ENCODE measurements at places on chromosomes 2 and 18. TPM values are rescaled to one million over a fixed set of nuclear protein-coding genes. Genes with fewer than 3 reads are reported as not detected.
A peak's percentile ranks its signal among the peaks of the same experiment; 100 is the strongest.

PTPRN gene
- not detected for total RNA-seq

MOGAT1 gene
- not detected for total RNA-seq

- DNase-seq, result no peak
These were observed 117.9 kb downstream of the ARHGAP15 start for GRCh38 chr2:143246815-143247744.

GRCh38 chr18:29712785-29713184 lies 1329.8 kb downstream of the DSC3 start:
- no peak for DNase-seq

CD226 gene
- 0.75 TPM for total RNA-seq

DNA sequence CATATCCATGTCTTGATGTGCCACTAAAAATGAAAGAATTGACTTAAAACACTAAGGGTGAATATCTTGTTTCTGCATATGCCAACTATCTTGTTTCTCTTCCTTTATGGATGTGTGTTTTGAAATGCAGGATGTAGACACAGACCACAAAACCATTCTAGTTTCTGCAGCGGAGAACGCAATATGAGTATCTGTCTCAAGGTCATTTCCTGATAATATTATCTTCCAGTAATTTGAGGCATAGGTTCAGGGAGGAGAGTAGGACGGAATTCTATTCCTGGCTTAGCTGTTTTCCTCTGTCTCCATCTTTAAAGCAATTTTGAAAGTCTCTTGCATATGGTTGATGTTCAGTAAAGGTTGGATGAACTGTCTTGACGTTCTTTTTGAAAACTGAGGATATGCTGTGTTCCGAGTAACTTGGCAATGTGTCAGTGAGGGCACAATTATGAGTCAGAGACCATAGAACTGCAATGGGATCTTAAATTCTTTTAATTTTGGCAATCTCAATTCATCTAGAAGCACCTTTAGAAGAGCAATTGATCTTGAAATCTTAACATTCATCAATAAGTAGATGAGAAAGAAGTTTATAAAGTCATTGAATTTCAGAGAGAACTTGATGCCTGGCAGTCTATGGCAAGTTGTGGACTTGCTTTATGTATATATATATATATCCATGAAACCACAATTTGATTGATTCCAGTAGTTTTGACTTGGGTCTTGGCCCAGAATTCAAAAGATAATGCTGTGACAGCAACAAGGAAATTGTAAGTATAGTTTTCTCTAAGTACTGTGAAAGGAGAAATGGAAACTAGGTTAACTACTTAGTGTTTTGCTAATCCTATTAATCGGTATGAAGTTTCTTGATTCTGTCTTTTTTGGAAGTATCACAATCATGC lies 24.8 kb downstream of the RAB27B start:
- DNase-seq, result no peak

GRCh38 chr2:216633616-216634369 lies 573 bp downstream of the IGFBP2 start:
- DNase-seq, result no peak

REG1B gene
- not detected for total RNA-seq

CDK5R2 gene
- not detected for total RNA-seq

SIX2 gene
- not detected for total RNA-seq

ZDBF2 gene
- total RNA-seq, result 4.0 TPM

SPEG gene
- 24.9 TPM for total RNA-seq

MC5R gene
- not detected for total RNA-seq

DNA sequence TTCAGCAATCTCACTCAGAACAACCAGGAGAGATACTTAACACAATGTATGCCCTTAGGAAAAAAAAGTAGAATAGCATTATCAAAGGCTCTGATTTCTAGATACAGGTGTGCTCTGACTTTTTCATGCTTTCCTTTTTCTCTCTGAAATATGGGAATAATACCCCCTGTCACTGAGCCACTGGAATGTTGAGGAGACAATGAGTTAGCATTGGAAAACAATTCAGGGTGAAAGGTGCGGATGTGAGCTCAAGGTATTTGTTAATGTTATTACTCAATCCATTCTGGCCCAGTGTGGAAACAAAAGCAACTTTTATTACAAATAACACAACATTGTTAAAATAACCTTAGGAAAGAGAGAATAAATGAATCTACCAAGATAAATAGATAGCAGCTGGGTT lies 228.0 kb downstream of the IKZF2 start:
- DNase-seq, result no peak

DNA sequence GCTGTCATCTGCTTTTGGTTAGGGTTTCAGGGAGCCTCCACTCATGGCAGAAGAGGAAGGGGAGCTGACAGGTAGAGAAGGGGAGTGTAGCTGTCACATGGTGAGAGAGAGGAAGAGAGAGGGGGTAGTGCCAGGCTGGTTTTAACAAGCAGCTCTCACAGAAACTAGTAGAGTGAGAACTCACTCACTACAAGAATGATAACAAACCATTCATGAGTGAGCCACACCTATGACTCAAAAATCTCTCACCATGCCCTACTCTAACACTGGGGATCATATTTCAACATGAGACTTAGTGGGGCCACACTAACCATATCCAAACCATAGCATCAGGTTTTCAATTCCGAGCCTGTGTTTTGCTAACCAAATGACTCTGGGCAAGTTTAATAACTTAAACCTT lies 274.9 kb upstream of the VWC2L start:
- DNase-seq, result peak; percentile 60

DNA sequence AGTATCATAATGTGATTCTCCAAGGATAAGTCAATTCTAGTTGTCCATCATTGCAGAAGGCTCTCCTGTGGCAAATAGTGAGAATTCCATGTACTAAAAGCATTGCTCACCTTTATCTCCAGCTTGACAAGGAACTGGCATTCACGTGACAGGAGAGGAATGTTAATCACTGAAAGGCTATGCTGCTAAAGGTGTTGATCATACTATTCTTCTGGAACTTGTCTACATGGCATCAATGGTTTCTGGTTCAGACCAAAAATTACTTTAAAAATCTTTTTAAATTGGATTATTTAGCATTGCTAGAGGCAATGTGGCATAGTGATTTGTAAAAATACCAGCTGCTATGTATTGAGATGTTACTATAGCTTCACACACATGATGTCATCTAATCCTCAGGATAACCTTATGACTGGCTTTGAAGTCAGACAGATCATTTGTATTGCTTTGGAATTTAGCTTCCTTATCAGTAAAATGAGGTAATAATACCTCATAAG lies 414.4 kb downstream of the MTX2 start:
- DNase-seq, result no peak

DNA sequence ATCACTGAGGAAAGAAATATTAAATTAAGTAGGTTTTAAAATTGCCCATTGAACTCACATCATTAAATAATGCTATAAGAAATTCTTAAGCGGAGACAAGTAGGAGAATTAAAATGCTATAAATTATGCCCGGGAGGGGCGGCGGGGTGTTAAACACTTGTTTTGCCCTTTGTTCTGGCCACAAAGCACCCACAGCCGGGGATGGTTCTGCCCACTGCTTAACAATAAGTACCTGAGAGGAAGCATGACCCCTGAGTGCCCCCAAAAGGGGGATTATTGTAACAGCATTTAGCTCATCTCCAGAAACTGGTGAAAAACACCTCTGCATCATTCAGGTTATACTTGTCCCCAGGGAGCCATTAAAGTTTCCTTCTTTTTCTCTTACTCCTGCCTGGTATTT lies 332.7 kb upstream of the POU3F3 start:
- DNase-seq, result no peak

DNA sequence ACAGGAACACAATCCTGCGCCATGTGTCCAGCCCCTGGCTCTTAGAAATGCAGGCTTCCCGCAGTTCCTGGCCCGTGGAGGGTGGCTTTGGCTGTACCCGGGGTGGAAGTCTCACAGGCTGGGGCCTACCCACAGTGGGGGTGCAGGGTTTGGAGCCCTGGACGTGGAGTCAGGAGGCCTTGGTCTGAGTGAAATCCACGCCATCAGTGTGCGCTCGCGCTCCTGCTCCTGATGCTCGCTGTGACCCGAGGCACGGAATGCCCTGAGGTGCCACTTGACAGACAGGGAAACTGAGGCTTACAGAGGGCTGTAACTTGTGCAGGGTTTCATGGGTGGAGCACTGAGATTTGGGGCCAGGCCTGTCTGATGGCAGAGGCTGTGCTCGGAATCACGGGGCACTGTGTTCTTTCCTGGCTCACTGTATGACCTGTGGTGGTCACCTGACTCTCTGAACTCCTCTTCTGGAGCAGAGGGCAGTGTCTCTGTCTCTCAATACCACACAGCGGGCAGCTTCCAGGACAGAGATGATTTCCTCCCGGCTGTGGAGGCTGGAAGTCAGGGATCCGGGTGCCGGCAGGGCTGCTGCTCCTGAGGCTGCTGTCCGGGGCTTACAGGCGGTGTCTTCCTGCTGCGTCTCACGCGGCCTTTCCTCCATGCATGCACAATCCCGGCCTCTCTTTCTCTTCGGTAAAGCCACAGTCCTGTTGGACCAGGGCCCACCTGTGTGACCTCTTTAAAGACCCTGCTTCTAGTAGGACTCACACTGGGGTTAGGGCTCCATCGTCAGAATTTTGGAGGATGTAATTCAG lies 25.9 kb upstream of the ALLC start:
- DNase-seq, result no peak

TMEM169 gene
- 0.11 TPM for total RNA-seq

UGT1A3 gene
- 0.88 TPM for total RNA-seq

DNA sequence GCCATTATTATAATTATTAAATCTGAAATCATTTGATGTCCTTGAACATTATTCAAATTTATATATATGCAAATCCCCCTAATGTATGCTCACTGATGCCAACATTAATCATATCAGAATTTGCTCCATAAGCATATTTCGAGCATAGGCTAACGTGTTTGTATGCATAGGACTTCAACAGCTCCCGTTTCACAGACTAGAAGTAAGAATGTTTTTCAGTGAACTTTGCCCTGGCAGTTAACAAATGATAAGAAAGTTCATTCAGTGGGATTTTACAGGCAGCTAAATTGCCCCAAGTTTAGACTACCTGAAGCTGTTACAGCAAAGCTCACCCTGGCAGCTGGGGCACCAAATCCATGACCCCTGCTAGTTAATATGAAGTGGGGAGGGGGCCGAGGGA lies 272.0 kb downstream of the LNPK start:
- DNase-seq, result no peak

KLHL14 gene
- total RNA-seq, result not detected

GRCh38 chr2:52117299-52117698 lies 1085.4 kb upstream of the NRXN1 start:
- peak; percentile 13 for DNase-seq

STPG4 gene
- 0.07 TPM for total RNA-seq

- DNase-seq, result no peak
These were observed 145.1 kb upstream of the CDH19 start for GRCh38 chr18:66749030-66749429.

DNA sequence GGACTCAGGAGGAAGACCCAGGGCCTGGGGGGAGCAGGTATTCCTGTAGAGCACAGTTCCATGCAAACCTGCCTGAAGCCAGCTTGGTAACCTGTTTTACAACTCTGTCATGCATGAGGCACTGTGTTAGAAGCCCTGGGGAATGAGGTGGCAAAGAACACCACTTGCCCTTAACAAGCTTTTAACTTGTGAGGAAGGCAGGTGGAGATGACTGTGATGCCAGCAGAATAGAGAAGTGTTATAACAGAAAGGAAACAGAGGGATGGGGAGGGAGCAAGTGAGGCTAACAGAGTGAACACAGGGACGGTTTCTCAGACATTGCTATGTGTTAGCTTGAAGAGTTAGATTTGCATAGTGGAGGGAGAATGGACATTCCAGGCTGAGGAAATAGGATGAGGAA lies 11.5 kb upstream of the IL1A start:
- DNase-seq, result peak; percentile 98

GRCh38 chr18:57738078-57738477 lies 65.0 kb downstream of the ATP8B1 start:
- no peak for DNase-seq

- DNase-seq, result peak; percentile 72
These were observed 77.8 kb upstream of the SETBP1 start for GRCh38 chr18:44602845-44603244.

MREG gene
- total RNA-seq, result 23.5 TPM

DNA sequence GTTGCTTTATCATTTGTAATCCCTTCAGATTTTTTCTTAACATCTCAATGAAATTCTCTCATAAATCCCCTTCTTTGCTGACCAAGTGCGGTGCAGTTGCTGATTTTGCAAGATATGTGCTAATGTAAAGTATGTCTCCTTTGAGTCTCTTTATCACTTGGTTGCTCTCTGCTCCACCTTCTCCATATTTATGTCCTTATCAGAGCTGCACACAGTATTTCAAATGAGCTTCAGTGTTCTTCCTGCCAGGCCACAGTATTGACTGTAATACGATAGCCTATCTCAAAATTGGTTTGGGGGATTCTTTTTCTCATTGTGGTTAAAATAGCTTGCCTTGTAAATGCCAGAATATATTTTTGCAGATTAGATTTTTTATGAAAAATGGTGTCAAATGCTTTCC lies 32.2 kb downstream of the MAIP1 start:
- DNase-seq, result no peak

DNA sequence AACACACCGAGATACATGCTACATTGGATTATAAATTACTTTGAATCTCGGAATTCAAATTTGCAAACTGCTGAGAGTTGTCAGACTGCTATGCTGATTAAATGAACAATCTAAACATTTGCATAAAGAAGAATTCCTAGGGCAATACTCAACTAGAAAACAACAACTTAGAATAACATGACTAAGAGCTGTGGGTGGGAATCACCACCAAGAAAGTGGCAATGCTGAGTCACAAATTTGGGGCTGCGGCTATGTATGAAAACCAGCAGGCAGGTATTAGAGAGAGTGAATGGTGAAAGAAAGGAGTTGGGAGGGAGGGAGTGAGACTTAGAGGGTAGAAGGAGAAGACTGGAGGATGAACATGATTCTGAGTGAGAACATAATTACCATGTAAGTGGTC lies 559.5 kb downstream of the PIK3C3 start:
- peak; percentile 6 for DNase-seq

CYP26B1 gene
- total RNA-seq, result 0.31 TPM

GRCh38 chr2:212387146-212387545 lies 151.5 kb downstream of the ERBB4 start:
- DNase-seq, result no peak

DNA sequence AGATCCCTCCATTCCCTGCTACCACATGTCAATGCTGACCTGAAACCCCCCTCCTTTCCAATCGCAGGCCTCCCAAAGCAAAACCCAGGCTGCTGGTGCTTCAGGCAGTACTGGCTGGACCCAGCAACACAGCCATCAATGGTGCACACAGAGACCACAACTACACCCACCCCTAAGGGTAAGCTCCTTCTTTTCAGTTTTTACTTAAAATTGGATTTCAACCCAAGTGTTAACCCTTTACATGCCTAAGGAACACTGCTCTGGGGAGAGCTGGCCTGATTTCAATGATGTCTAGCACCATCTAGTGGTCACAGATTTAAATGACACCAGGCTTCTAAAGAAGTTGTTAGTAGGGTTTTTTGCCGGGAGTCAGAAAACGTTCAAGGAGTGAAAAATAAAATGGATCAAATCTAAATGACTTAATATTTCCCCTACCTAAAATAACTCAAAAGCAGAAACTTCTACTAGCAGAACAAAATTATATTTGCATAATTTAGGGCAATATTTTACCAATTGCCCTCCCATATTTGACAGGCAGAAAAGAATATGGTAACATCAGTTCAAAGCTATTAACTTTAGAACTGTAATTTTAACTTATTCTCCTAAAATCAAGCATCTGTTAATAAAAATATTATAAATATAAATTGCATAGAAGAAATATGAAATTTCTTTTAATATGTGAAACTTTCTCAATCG lies 24.6 kb downstream of the FECH start:
- DNase-seq, result no peak

Data from foreskin keratinocyte (primary cell).